ENCODE measurements at places on chromosomes 4 and X. TPM values are rescaled to one million over a fixed set of nuclear protein-coding genes. Genes with fewer than 3 reads are reported as not detected.
A peak's percentile ranks its signal among the peaks of the same experiment; 100 is the strongest.

DNA sequence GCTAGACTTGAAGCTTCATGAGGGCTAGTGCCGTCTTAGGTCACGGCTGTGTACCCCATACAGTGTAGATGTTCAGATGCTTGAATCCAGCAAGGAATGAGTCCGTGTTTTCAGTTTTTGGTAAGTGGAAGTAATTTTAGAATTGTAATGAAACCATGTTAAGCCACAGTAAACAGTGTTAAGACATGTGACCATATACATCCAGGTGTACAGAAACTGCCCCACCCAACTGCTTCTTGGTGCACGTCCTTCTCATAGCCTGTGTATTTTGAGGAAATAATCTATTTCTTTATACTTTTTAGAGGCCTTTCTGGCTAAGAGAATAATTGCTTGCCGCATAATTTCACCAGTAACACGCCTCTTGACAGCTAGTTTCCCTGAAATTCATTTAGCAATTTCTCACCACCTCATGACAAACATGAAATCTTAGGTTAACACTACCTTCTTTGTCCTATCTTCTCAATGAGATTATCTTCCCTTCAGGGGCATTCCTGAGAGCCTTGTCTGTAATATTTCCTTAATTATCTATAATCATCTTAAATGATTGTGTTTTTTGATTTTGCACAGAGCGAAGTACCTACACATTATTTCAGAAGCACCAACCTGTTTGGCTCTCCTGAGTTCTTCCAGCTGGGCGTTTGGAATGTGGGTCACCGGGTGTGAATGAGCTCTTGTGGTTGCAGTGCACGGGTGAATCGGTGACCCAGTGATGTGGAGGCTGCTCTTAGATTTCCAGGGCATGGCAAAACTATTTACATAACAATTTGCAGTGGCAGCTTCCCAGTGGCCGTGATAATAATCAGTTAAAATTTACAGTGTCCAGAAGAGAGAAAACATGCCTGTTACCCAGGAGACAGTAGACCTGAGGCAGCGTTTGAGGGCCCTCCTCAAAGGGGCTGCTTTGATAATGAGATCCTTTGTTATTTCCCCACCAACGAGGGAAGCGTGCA lies 50.2 kb upstream of the TADA2B start:
- no peak for DNase-seq

GRCh38 chrX:133213117-133213516 lies 5.0 kb downstream of the TFDP3 start:
- no peak for DNase-seq

DNA sequence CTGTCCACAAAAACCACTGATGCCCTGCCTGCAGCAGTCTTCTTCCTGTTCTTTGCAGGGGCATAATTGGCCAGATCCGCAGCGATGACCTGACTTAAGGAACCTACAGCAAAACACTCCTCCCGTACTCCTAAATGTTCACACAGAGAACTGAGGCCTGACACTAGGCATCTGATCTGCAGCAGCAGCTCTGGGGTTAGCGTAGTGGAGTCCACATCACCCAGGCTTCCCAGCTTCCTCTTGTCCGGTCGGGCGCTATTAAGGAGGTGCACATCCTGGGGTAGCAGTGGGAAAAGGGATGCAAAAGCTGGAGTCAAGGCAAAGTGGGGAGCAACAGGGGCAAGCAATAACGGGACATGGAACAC lies 758 bp downstream of the SCFD2 start:
- DNase-seq, result peak; percentile 30

DNA sequence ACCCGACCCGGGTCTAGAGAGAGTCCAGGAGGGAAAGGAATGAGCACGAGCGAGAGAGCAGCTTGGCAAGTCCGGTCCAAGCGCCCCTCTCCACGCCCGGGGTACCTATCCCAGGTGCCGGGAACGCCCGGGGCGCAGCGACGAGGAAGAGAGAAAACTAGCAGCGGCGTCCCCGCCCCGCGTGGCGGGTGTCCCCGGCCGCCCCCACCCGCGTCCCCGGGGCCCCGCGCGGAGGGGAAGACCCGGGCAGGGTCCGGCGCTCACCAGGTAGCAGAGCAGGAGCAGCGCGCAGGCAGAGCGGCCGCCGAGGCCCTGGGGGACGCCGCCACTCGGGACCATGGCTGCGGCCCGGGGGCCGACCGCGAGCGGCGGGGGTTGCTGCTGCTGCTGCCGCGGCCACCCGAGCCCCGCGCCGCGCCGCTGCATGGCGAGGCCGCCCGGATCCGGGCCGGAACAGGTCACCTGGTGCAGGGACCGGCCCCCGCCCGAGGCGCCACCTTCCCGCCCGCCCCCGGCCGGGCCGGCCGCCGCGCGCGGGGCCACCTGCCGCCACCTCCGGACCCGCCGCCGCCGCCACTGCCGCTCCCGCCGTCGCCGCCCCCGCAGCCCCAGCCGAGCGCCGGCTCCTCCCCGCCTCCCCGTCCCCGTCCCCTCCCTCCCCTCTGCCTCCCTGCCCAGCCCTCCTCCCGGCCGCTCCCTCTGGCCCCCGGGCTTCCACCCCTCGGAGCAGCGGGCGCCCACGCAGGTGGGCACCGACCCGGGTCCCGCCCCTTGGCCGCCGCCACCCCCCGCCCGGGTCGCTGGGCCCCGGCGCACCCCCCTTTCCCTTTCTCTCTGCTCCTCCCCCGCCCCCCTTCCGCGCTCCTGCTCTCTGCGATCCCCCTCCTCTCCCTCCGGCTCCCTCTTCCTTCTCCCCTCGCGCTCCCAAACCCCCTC lies at the start of gene SEL1L3:
TSS of gene SEL1L3 (minus strand) at position 578 of the 936 bp plus-strand sequence. CDS start at position 426, 152 bp downstream.
- no peak for DNase-seq

DNA sequence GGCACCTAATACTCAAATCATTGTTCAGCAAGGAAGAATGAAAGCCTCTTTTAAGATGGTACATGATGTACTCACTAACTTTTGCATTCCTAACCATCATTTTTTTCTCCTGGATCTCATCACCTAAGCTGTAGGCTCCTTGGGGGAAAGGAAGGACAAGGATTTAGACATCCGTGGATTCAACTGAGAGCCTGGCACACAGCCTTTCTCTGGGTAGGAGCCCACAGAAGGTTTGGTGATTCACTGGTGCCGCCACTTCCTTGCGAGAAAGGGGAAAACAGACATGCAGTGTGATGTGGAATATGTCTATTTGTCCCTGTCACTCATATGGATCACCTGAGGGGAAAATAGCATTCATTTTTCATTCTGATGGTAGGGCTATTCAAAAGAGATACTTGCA lies 147.3 kb downstream of the PCDH7 start:
- DNase-seq, result peak; percentile 26

DNA sequence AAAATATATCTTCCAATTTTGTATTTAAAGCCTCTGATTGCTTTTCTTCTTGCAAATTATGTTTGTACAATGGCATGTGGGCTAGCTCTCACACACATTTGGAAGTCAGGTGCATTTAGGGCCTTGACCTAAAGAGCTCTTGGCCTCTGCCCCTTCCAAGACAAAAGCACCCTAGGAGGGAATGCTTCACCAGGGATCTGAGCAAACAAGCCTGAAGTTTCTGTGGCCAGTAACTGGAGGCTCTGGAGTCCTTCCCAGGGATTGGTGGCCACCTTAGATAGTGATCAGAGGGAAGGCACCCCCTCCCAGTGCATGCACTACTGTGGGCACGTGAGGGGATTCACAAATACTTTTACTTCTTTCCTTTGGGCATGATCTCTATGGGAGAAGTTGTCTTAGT lies 60.3 kb upstream of the DIPK2B start:
- DNase-seq, result no peak

DNA sequence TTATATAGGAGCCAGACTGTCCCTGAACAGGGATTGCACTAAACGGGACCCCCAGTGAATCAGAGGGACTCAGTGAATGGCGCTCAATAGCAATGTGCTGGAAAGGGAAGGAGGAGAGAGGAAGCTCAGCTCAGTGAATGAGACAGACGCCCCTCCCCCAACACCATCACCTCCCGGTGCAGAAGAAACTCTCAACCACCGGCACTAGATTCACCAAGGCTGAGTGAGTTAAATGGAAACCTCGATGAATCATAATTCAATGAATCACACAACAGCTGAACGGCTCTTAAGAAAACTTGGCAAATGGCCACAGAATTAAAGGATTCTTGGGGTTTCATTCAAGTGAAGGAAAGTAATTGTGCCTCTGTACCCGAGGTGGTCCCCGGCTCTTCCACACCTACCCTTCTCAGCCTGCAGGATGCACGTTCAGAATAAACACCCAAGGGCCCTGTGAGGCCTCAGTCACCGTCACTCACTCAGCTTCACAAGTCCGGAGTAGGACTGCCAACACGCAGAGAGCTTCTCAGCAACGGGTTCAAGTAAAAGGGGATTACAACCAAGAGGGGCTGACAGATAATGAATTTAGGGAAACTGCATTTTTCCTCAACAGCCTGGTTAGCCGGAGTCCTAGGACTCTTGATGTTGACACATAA lies 29.3 kb downstream of the CRMP1 start:
- peak; percentile 98 for DNase-seq

PWWP3B gene
- total RNA-seq, result 16.7 TPM

NMU gene
- total RNA-seq, result not detected

GSX2 gene
- total RNA-seq, result not detected

F8A2 gene
- not detected for total RNA-seq

PCSK1N gene
- 1.8 TPM for total RNA-seq

GYPB gene
- not detected for total RNA-seq

CYLC1 gene
- total RNA-seq, result not detected

MAGEA3 gene
- not detected for total RNA-seq

Measured in LHCN-M2 (cell line).